ENCODE measurements at places on chromosomes 2 and 18.

- DNase-seq: no peak
These were observed 2.9 kb downstream of the MEX3C start for GRCh38 chr18:51194604-51195003.

DNA sequence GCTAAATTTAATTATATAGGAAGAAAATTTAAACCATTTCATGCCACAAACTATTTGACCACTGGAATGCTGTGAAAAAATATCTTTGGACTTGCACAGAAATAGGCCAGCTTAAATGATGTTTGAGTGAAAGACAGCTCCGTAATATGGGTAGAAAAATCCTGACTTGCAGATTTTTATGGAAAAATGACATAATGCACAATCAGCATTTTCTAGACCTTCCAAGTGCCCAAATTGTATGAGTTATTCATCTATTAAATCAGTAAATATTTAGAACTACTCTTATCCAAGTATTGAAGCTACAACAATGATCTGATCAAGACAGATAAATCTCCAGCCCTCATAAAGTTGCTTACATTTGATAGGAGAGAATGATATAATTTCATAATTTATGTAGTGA is 691.1 kb upstream of the DDX18 start:
- DNase-seq: no peak

- no peak for DNase-seq
These were observed 6.6 kb downstream of the SIX2 start for GRCh38 chr2:45002686-45003085.

DNA sequence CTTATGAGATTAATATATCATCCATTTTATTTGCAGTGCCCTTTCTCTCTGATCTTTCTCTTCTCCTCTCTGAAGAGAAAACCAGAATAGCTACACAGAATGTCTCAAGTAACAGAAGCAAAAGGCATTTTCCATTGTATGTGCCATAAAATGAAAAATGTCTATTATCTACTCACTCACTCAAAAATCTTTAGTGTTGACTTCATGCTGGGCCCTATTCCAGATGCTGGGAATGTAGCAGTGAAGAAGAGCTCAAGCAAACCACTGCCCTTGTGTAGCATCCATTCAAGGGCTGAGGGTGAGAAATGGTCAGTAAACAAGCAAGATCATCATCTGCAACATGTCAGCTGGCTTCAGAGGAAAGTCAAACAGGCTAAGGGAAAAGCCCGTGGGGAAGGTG is 427.7 kb downstream of the METTL4 start:
- peak; percentile 6 for DNase-seq

GRCh38 chr18:56907771-56908170 is 239.1 kb upstream of the BOD1L2 start:
- DNase-seq: no peak

- DNase-seq: no peak
These were observed 58.3 kb upstream of the MAPRE3 start for GRCh38 chr2:26911911-26912861.

- DNase-seq: no peak
These were observed 500.5 kb upstream of the SYT4 start for GRCh38 chr18:43777636-43778304.

GRCh38 chr18:8367217-8367988 is 241.8 kb upstream of the RAB12 start:
- DNase-seq: peak; percentile 36

- DNase-seq: peak; percentile 75
These were observed 7.9 kb downstream of the PCBP1 start for GRCh38 chr2:70094978-70095719.

DNA sequence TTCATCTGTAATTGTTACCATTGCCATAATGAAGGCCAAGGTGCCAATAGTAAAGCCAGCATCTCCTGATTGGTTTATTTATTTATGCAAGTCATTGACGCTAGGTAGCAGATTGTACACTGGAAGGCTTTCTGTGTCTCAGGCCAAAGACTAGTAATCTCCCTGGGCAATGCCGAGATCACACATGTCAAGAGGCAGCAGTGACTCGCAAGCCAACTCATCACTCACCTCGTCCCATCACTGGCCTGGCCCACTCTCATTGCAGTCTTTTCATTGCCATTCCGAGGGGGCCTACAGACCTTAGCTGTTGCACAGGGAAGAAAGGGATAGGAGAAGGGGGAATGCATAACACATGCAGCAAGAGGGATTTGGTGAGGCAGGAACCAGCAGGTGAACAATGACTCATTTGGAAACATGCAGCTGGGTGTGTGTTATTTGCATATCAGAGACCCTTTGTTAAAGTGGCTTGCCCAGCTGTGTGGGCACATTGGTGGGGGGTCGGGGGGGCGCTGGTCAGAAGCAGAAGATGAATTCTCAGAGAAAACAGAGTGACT is 448.7 kb upstream of the HNRNPA3 start:
- DNase-seq: no peak

DNA sequence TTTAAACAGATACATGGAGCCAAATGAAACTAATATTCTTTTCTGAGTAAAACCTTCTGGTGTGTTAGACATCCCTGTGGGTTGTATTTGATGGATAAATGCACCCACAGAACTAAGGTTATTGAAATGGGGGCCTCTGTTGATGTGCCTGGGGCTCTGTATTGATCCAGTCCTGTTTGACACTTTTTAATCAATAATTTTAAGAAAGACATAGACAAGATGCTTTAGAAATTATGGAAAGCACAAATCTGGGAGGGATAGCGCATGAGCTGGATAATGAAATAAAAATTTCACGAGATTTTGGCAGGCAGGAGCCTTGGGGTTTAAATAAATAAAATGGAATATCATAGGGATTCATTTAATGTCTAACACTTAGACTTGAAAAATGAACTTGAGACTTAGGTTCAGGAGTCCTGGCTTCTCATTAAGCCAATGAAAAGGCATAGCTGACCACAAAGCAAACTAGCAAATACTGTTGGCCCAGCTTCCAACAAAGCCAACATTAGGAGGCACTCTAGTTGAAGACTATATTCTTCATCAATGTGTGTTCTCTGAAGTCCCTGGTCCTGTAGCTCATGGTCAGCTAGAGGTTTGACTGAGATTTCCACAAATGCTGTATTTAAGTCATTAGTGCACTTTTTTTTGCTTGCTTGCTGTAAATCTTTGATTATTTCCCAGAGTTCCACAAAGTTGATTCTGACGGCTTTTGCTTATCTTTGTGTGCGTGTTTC is 64.2 kb upstream of the SH3RF3 start:
- DNase-seq: no peak

All from AG08396 (cell line).